ENCODE measurements at places on chromosomes 5 and 9.

- no peak for DNase-seq
Measured at GRCh38 chr9:35690614-35691333, 1.0 kb upstream of the TPM2 start.

- no peak for DNase-seq
Measured at GRCh38 chr5:139676406-139676805, 28.3 kb downstream of the CXXC5 start.

DNA sequence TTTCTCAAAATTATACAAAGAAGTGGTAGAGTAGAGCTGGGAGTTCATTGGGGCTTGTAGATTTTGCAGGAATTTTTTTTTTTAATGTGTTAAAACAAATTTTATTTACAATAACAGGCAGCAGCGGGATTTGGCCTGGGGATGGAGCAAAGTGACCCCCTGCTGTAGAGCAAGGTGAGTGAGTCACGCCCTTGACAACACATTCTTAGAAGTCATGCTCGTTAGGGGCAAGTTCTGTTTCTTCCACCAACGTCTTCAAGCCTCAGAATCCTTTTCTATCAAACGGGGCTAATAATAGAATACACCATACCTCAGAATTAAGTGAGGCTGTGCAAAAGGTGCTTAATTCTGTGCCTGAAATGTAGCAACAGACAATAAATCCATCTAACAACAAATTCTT is 1.1 kb upstream of the ANKDD1B start:
- DNase-seq, result no peak

DNA sequence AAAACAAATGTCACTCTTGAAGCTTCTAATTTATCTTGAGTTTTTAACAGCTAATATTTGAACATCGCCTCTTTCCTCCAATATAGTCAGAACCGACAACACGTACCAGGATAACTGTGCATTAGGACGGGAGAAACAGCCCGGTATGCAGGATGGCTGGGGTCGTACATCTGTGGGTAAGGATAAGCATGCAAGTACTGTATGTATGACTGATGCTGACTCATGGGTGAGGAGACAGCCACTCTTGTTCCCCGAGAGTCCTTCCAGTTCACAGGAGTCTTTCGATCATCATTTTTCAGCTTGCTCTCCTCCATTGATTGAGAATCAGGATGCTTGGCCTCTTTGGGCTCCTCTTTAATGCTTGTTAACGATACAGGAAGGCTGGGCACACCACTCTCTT is 102.3 kb downstream of the ZNF608 start:
- no peak for DNase-seq

- no peak for DNase-seq
Measured at GRCh38 chr9:84206801-84207370, 133.7 kb downstream of the SLC28A3 start.

- DNase-seq, result no peak
Measured at GRCh38 chr9:27675354-27675753, 102.1 kb upstream of the C9orf72 start.

DNA sequence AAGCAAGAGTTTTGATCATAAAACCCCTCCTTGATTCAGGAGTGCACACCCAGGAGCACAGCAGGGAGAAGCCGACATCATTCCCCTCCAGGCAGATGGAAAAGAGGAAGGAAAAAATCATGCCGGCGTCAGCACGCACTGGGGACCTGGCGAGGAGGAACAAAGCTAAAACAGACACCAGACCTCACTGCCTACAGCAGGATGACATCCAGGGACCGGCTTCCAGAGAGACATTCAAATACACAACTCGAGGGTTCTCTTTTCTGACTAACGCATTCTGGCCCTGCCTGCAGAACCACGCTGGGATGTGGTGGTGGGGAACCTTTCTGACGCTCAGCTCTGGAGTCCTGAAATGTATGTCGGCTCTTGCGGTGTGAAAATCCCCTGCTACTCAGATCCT is 2.7 kb downstream of the UBAC1 start:
- DNase-seq, result no peak

DNA sequence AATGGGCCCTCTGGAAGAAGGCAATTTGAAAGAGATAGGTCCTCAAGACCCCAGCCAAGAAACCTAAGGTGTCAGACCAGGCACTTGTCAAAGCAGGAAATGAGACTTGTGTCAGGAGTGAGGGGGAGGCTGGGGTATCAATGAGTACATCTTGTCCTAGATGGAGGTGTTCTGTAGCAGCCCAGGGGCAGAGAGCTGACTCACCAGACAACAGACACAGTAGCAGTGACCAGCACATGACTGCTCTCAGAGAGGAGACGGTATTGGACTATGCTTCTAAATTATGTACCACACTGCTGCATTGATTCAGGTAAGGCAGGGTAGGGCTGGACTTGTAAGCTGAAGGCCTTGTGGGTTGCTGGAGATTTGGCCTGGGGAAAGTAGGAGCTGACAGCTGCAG is 551.2 kb upstream of the KLF4 start:
- DNase-seq, result no peak

- no peak for DNase-seq
Measured at GRCh38 chr9:7105095-7105494, 347.3 kb downstream of the KDM4C start.

GRCh38 chr5:156376751-156377150 is 49.8 kb downstream of the SGCD start:
- DNase-seq, result no peak

- no peak for DNase-seq
Measured at GRCh38 chr9:115333277-115334070, 215.5 kb upstream of the TNC start.

DNA sequence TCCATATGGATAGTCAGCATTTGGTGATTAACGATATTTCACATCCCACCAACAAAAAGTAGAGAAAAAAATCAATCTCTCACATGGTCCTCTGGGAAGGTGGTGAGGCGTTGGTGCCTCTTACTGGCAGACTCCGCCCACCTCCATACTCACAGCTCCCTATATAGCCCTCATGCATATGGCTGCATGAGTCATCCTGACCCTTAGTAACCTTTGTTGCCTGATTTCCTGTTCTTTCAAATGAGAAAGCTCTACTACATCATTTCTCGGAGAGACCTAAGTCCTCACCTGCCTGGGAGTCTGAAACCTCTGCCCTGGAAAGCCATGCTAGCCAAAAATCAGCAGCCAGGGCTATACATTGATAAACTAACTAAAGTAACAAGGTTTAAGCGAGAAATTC is 33.3 kb upstream of the ABCA1 start:
- peak; percentile 46 for DNase-seq

- DNase-seq, result peak; percentile 58
Measured at GRCh38 chr5:149990518-149991376, 9.7 kb downstream of the TIGD6 start.

DNA sequence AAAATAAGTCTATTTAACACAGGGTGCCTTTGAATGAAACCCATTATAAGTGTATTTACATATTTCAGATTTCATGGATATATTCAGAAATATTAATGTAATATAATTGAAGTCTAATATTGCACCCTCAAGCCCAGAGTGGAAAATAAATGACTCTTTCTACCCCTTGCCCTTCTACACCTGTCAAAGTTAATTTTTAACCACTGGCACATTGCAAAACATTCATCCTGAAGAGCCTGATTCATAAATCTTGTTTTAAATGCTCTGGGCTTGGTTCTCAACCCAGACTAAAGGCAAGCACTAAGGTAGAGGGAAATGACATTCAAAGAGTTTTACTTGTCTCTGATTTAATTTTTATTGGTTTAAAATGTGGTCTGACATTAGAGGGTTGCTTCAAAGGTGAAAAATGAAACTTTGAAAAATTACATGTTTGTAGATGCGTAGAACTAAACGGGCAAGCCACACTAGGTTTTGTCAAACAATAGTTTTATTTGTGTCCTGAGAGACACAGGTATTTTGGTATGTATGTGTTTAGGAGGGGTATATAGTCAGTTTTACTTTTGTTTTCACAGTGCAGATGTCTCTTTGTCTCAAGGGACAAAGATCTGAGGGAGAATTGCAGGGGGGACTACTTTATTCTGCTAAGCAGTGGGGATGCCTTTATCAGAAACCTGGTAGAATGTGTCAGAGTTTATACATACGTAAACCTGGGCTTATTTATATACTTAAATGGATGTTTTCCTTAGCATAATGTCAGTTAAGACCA is 69.7 kb downstream of the PIK3R1 start:
- no peak for DNase-seq

- no peak for DNase-seq
Measured at GRCh38 chr5:124592891-124593290, 153.5 kb downstream of the ZNF608 start.

DNA sequence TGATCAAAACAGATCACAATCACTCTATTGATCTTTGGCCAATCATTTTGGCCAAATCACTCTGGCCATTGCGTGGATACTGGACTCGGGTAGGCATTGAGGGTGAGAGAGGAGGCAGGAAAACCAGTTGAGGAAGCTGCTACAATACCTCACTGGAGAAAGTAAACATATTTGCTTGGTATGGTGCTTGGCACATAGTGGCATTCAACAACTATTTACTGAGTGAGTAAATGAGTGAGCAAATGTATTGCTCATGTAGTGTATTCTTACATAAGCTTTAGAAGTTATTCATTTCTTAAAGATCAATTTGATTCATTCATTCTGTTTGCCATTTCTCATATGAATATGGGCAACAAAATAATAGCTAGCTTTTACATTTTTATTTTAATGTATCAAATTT is 4.0 kb upstream of the DEPDC1B start:
- no peak for DNase-seq

DNA sequence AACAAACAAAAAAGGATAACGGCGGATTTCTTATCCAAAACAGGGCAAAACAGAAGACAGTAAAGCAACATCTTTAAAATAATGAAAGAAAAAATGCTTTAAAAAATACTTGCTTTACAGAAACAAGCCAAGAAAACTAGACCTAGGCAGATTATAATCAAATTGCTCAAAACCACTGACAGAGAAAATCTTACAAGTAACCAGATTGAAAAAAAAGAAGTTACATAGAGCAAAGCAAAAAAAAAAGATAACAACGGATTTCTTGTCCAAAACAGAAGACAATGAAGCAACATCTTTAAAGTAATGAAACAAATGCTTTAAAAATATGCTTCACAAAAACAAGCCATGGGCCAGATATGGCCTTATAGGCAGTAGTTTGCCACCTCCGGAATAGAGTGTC is 51.1 kb downstream of the RICTOR start:
- DNase-seq, result no peak

DNA sequence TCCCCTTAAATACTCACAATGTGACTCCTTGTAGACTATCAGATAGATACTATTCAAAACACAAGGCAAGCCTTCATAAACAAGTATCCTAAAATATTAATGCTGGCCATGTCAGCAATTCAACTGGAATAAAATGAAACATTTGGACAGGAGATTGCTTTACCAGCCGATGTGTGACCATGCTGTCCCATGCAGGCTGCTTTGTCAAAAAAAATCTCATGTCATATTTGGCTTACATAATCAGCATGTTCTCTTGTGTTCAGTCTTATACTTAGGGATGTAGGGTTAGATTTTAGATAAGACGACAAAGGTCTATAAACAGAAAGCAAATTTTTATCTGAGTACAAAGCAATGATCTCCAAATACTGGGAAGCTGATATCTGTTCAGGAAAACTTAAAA is 108.5 kb downstream of the NR6A1 start:
- DNase-seq, result no peak

DNA sequence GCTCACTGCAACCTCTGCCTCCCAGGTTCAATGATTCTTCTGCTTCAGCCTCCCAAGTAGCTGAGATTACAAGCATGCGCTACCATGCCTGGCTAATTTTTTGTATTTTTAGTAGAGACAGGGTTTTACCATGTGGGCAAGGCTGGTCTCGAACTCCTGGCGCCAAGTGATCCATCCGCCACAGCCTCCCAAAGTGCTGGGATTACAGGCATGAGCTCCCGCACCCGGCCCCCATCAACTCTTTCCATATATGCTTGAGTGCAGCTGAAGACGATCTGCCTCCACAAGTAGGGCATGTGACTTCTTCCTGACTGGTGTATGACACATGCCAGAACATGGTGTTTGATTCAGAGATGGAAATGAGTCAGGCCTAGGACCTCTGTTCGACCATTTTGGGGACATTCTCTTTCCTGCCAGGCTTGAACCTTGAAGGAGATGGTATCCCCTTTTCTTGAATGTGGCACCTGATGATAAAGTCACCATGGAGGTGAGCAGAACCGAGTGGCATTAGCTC is 7.5 kb upstream of the CNOT6 start:
- DNase-seq, result no peak

DNA sequence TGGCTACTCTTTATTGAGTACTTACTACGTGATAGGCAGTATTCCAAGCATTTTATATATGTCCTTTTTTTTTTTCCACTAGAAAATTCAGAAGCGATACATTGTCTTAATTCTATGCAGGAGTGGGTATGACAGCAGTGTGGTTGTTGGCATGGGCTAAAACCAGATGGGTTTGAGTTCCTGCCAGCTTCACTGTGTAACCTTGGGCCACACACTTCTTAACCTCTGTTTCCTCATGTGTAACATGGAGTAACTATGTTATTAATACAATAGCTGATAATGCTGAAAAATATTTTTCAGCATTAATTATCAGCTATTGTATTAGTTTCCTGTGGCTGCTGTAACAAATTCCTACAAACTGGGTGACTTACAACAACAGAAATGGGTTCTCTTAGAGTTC is 12.0 kb downstream of the SNX18 start:
- no peak for DNase-seq

DNA sequence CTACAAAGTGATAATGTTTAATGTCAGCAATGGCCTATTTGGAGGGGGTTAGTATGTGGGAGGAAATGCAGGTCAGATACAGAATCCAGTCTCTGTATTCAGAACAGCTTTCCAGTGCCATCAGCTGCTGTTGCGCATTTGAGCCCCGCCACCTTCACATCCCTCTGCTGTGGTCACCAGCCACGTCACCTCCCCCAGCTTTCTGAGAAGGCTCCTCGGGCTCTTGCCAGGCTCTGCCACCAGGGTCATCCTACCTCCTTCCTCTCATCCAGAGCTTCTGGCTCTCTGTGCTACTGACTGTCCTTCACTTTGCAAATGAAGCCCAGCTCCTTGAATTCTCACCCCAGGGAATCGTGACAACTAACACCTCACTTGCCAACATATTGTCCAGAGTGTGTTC is 138.8 kb downstream of the PIK3R1 start:
- DNase-seq, result no peak

GRCh38 chr5:22598796-22599195 is 254.3 kb downstream of the CDH12 start:
- DNase-seq, result no peak

DNA sequence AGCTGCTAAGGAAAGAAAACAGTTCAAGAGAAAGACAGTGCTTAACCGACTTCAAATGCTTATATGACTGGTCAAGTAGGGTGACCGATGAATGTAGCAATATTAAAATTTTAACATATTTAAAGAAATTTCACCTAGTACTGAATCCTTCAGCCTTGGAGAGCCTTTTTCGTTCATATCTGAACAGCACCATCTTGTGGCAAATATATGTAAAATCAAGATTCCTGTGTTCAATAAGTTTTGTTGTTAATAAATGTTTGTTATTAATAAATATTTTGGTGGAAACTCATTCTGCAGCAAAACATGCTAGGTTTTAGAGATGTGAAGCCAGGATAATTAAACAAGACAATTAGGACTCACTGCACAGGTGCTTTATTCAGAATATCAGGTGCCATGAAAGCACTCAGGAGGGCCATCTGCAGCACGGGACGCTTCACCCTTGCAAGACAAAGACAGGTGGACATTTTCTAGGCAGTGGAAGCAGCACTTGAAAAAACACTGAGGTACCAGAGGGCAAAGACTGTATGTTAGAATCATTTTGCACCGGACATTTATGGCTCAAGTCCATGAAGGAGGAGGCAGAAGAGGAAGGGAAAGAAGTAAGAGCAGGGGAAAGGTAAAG is 15.6 kb downstream of the TICAM2 start:
- no peak for DNase-seq

- DNase-seq, result no peak
Measured at GRCh38 chr5:68332556-68332955, 117.0 kb downstream of the PIK3R1 start.

GRCh38 chr5:81696418-81697397 is 54.2 kb downstream of the SSBP2 start:
- no peak for DNase-seq
